ENCODE measurements at places on chromosomes 11 and 22. TPM values are rescaled to one million over a fixed set of nuclear protein-coding genes. Genes with fewer than 3 reads are reported as not detected.

DNA sequence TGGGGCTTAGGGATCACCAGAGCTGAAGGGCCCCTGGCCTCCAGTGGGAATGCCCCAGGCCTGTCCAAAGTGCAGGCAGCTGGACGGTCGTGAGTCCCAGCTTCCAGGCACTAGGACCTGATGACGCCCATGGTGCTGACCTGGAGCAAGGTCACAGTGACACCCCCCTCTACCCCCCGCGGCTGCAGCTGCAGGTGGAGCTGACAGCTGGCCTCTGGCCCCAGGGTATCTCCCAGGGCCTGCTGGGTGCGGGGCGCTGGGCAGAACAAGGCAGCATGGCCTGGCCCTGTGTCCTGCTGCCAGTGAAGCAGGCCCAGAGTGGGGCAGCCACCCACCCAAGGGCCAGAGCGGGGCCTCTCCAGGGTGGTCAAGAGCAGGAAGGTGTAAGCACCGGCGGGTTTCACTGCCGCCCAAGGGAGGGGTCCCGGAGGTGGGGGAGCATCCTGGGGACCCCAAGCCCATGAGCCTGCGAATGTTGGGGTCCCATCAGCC, 553 bp upstream of the TCIRG1 start:
- H3K36me3 ChIP-seq, result no peaks in the 10 kb centered on the region
- H3K4me1 ChIP-seq, result peaks cover 38% of the 10 kb centered on the region
- peak overlapping the region; percentile 39 for H3K4me3 ChIP-seq
- H3K27ac ChIP-seq, result peak overlapping the region; percentile 95
- no peaks in the 10 kb centered on the region for H3K27me3 ChIP-seq

GRCh38 chr11:84413549-84413948, 1127.4 kb upstream of the CCDC90B start:
- DNase-seq, result no peak
- no peaks in the 10 kb centered on the region for H3K36me3 ChIP-seq

Gene MYO7A
- 13.3 TPM for polyA plus RNA-seq

GRCh38 chr11:69640260-69640994, 529 bp upstream of the CCND1 start:
- DNase-seq, result no peak
- H3K27me3 ChIP-seq, result no peaks in the 10 kb centered on the region
- H3K4me3 ChIP-seq, result peak overlapping the region; percentile 23
- H3K4me1 ChIP-seq, result no peaks in the 10 kb centered on the region
- peak overlapping the region; percentile 22 for H3K27ac ChIP-seq

DNA sequence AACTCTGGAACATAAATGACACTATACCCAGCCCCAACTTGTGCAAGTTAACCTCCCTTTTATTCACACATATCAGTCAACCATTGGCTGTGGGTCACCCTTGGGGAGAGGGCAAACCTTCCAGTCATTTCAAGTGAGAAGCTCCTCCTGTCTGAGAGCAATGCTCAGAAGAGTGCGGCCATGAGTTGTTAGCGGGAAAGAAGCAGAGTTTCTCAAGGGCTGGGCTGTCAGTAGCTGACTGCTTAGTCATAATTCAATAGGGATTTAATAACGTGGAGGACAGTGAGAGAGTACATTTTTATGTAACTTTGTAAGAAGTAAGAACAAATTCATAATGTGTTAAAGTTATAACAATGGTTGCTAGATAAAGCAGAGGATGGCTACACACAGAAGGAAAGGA, 5.1 kb downstream of the PATE2 start:
- no peaks in the 10 kb centered on the region for H3K27me3 ChIP-seq
- H3K36me3 ChIP-seq, result no peaks in the 10 kb centered on the region
- no peak overlapping the region for H3K27ac ChIP-seq
- no peaks in the 10 kb centered on the region for H3K4me1 ChIP-seq

Gene FGF4
- not detected for polyA plus RNA-seq

GRCh38 chr11:123407130-123407995, 22.7 kb upstream of the GRAMD1B start:
- no peaks in the 10 kb centered on the region for H3K4me1 ChIP-seq
- DNase-seq, result no peak
- no peaks in the 10 kb centered on the region for H3K27me3 ChIP-seq
- H3K27ac ChIP-seq, result no peak overlapping the region
- H3K4me3 ChIP-seq, result no peak overlapping the region

- H3K27ac ChIP-seq, result no peak overlapping the region
- H3K36me3 ChIP-seq, result no peaks in the 10 kb centered on the region
- H3K27me3 ChIP-seq, result no peaks in the 10 kb centered on the region
- no peak for DNase-seq
- H3K4me3 ChIP-seq, result no peak overlapping the region
These were observed 714.4 kb downstream of the METTL15 start for GRCh38 chr11:28822576-28822975.

Gene TPBGL
- polyA plus RNA-seq, result 0.04 TPM

DNA sequence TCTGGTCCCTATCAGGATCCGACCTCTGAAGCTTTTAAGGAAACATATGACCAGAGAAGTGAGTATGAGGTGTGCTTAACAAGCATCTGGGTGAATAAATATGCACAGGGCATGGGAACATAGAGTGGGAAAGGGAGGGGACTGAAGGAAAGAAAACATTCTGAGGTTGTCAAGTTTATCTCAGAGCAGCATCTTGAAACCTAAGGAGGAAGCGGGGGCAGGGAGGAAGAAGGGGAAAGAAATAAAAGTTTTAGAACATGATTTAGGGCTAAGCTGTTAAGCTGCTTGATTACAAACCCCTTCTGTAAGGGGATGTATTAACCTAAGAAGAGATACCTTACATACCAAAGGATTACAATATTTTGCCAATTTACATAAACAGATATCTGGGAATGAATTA, 24.0 kb upstream of the SC5D start:
- H3K27ac ChIP-seq, result no peak overlapping the region
- no peak for DNase-seq
- H3K36me3 ChIP-seq, result no peaks in the 10 kb centered on the region

GRCh38 chr22:22576244-22576988, 17.4 kb upstream of the PRAME start:
- no peaks in the 10 kb centered on the region for H3K4me1 ChIP-seq
- DNase-seq, result peak; percentile 50
- H3K4me3 ChIP-seq, result no peak overlapping the region
- no peak overlapping the region for H3K27ac ChIP-seq
- no peaks in the 10 kb centered on the region for H3K36me3 ChIP-seq

GRCh38 chr11:131965504-131965903, 595.1 kb downstream of the NTM start:
- H3K4me3 ChIP-seq, result no peak overlapping the region
- DNase-seq, result no peak
- H3K27ac ChIP-seq, result no peak overlapping the region
- H3K27me3 ChIP-seq, result no peaks in the 10 kb centered on the region

Gene OR8I2
- not detected for polyA plus RNA-seq

GRCh38 chr11:85094795-85095194, 532.3 kb downstream of the DLG2 start:
- no peak overlapping the region for H3K4me3 ChIP-seq
- no peaks in the 10 kb centered on the region for H3K27me3 ChIP-seq
- no peaks in the 10 kb centered on the region for H3K4me1 ChIP-seq
- no peak for DNase-seq

DNA sequence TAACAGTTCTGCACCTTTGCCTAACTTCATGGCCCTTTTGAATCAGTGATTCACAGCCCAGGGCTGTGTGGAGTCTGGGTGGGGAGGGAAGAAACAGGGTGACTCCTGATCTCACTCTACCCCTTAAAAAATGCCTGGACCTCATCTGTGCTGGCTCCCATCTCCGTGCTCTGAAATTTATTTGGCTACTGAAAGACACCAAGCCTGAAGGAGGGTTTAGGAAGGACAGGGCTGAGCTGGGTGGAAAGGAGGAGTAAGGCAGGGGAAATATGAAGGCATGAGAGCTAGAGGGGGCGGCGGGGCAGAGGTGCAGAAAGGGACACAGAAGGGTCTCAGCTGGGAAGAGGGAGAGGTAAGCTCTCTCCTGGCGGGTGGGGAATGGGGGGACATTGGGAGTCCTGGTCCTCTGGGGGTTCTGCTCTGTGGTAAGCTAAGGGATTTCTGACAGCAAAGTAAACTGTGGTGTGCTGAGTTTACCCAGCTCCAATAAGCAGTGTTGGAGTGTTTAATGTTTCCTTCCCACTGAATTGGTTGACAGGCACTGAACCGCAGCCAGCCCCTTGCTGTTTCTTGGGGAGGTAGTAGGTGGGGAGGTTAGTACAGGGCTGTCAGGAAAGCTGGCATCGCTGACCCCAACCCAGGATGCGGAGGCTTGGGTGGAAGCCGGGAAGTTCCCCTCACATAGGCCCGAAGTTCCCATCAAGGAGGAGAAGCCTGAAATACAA, 71.1 kb downstream of the RPUSD4 start:
- no peak overlapping the region for H3K4me3 ChIP-seq
- no peaks in the 10 kb centered on the region for H3K36me3 ChIP-seq
- no peak overlapping the region for H3K27ac ChIP-seq
- no peak for DNase-seq
- no peaks in the 10 kb centered on the region for H3K27me3 ChIP-seq

- no peak for DNase-seq
- H3K36me3 ChIP-seq, result no peaks in the 10 kb centered on the region
- H3K27ac ChIP-seq, result no peak overlapping the region
These were observed 103.7 kb downstream of the LRRC32 start for GRCh38 chr11:76566811-76567210.

GRCh38 chr11:118649941-118650340, 29.5 kb downstream of the TREH start:
- DNase-seq, result no peak
- H3K27ac ChIP-seq, result no peak overlapping the region
- H3K27me3 ChIP-seq, result no peaks in the 10 kb centered on the region
- peaks cover 48% of the 10 kb centered on the region for H3K36me3 ChIP-seq
- no peaks in the 10 kb centered on the region for H3K4me1 ChIP-seq
- H3K4me3 ChIP-seq, result no peak overlapping the region

DNA sequence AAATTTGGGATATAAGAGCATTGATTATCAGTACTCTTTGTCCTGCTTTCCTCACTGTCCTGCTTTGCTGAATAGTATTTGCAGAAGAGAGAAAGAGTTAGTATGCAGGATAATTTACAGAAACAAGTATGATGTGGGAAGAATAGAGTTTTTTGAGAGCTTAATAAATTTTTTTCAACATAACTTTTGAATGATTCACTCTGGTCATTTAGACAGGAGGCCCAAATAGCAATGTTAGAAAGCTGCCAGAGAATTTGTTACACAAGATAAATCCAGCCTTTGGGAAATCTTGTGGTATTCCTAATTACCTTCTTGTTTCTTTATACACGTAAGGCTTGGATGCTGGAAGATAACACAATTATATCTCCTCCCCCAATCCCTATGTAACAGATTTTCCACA, 484.6 kb downstream of the CNTN5 start:
- DNase-seq, result no peak
- no peak overlapping the region for H3K4me3 ChIP-seq
- H3K27ac ChIP-seq, result no peak overlapping the region

Gene KDM4D
- polyA plus RNA-seq, result 0.33 TPM

- H3K27ac ChIP-seq, result no peak overlapping the region
- no peak for DNase-seq
- H3K27me3 ChIP-seq, result no peaks in the 10 kb centered on the region
- peaks cover 4% of the 10 kb centered on the region for H3K4me1 ChIP-seq
- H3K4me3 ChIP-seq, result no peak overlapping the region
- no peaks in the 10 kb centered on the region for H3K36me3 ChIP-seq
These were observed 33.2 kb downstream of the ADORA2A start for GRCh38 chr22:24460418-24461089.

DNA sequence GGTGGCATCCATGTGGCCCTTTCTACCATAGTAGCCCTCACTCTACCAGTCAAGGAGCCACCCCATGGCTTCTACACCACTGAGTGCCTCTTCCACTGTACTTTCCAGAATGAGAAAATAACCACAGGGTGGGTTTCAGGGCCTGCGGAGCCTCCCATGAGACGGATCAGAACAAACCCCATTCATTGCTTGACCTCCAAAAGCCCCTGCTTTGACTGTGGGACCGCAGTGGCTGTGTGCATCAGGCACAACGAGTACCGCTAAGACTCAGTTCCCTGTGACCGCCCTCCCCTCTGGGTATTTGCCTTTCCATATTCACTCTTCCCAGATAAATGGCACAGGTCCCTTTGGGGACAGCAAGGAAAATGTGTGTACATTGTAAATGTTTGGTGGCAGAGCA, 11.5 kb upstream of the MRGPRF start:
- H3K36me3 ChIP-seq, result no peaks in the 10 kb centered on the region
- no peaks in the 10 kb centered on the region for H3K27me3 ChIP-seq
- no peak for DNase-seq
- no peaks in the 10 kb centered on the region for H3K4me1 ChIP-seq
- H3K4me3 ChIP-seq, result no peak overlapping the region
- no peak overlapping the region for H3K27ac ChIP-seq

Gene CASP1
- 7.9 TPM for polyA plus RNA-seq

DNA sequence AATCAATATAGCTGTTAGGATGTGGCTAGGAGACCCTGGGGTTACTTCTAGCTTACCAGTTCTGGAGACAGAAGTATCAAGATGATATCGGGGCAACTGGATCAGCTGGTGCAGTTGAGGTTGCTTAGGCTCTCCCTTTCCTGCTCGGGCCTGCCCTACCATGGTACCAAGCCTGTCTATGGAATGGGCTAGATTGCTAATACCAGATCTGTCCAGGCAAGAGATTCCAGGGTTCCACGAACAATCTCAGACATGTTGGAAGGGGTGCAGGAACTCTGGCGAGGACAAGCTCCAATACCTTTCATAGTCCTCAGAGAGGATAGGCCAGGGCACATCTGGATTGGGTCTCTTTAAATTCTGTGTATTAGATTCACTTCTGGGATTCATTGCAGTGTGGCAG, 53.8 kb downstream of the ADM start:
- H3K36me3 ChIP-seq, result no peaks in the 10 kb centered on the region
- H3K27ac ChIP-seq, result no peak overlapping the region
- H3K27me3 ChIP-seq, result no peaks in the 10 kb centered on the region
- H3K4me3 ChIP-seq, result no peak overlapping the region

- H3K4me1 ChIP-seq, result no peaks in the 10 kb centered on the region
- no peaks in the 10 kb centered on the region for H3K27me3 ChIP-seq
- H3K4me3 ChIP-seq, result no peak overlapping the region
- no peak overlapping the region for H3K27ac ChIP-seq
- DNase-seq, result no peak
- H3K36me3 ChIP-seq, result no peaks in the 10 kb centered on the region
These were observed 17.5 kb downstream of the CDC45 start for GRCh38 chr22:19497245-19497644.

DNA sequence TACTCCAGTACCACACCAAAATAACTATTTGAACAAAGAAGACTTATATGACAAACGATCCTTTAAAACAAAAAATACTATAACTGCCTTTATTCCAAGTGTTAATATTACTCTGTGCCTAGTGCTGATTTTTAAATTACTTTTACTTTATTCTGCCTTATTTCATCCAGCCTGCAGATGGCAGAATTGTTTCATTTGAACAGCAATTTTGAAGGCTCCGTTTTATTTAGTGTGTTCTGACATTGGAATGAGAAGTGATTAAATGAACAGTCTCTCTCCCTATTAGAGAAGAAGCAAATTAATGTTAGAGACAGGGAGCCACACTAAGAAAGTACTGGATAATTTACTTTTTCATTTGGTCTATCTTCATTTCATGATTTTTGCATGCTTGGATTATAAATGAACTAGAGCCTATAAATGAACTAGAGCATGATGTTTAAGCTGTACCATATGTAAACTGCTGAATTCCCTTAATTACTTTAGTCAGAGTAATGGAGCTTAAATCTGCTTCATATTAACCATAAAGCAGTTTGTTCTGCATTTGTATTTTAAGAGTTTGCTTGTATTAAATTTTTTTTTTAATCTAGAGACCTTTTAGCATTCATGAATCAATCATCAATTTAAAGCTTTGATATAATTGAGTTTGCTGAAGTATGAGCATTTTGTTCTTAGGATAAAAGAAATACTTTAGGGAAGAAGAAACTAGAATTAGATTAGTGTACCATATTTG, 9.8 kb downstream of the PDHX start:
- H3K27ac ChIP-seq, result no peak overlapping the region
- no peaks in the 10 kb centered on the region for H3K27me3 ChIP-seq
- H3K4me3 ChIP-seq, result no peak overlapping the region

Gene SNX32
- polyA plus RNA-seq, result 0.23 TPM

All from pancreas (tissue), 10 donors.